ENCODE measurements at places on chromosomes 1 and 21.
A peak's percentile ranks its signal among the peaks of the same experiment; 100 is the strongest.

DNA sequence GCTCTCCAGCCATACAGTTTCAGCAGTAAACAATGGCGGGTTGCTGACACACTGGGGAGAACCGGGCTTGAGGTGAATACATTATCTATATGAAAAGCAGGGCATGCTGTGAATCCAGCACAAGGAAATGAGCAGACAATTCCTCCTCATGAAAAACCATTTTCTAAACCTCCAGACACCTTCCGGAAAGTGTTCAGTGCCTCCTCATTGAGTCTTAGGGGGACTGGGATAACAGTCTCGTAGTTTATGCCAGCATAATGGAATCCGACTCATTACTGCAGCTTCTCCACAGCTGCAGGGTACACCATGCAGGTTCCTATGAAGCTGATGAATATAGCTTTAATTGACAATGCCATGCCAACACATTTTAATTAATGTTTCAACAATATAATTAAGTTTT lies 284.1 kb downstream of the BACH1 start:
- no peak for DNase-seq

DNA sequence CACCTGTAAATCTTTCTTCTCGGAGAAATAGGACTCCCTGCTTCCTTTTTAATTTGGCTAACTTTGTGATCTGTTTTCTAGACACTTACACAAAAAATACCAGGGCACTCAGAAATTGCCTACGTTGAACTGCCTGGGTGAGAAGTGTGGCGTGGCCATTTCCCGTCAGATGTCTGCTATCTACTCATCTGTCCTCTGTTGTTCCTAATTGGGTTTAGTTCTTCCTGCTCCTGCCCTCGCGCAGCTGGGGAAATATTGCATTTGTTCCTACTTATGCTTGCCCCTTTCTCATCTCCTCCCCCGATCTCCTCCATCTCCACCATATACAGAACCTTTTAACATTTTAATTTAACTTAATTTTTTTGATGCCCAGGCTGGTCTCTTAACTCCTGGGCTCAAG lies 55.1 kb downstream of the CD58 start:
- peak; percentile 60 for DNase-seq

- DNase-seq = peak; percentile 4
These were observed 31.0 kb downstream of the TENT5C start for GRCh38 chr1:117636637-117637425.

- DNase-seq = no peak
These were observed 37.5 kb downstream of the EDN2 start for GRCh38 chr1:41446851-41447610.

- peak; percentile 99 for DNase-seq
These were observed 53.3 kb downstream of the NENF start for GRCh38 chr1:212485913-212486618.

DNA sequence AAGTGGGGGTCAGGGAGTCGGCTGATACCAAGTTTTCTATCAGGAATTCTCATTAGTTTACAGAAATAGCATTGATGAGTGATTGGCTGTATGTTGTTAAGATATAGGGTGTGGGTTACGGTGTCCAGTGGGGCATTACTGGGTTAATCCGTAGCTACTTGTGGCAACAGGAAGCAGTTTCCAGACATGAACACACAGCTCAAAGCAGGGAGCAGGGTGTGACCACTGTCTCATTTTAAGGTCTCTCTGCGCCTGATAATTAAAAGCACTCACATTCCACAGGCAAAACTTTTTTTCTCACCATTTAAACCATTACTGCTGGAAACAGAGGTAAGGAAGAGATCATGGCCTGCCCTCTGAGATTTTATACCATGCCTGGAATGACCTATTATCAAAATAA lies 114.9 kb downstream of the SIK1 start:
- DNase-seq = no peak

GRCh38 chr1:65343286-65343685 lies 33.9 kb downstream of the DNAJC6 start:
- peak; percentile 58 for DNase-seq

DNA sequence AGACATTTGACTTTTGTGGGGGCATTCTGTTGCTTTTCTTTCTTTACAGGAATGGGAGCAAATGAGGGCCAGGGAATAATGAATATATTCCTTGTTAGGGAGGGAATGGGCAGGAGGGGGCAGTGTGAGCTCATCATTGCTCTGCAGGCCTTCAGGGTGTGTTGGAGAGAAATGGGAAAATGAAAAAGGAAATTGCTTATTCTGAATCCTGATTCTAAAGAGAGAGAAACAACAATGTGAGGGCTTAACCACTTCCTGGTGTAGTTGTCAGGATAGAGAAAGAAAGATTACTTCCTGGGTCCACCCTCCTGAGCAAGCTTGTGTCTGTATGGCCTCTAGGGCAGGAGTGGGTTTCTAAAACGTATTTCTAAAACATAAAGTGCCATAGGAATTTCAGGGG lies 28.3 kb downstream of the VANGL2 start:
- DNase-seq = peak; percentile 90

- no peak for DNase-seq
These were observed 17.1 kb downstream of the ATP5PF start for GRCh38 chr21:25717491-25718147.

- DNase-seq = peak; percentile 87
These were observed 27.1 kb upstream of the C1orf105 start for GRCh38 chr1:172393354-172393753.

GRCh38 chr1:178509414-178510007 lies 3.4 kb upstream of the TEX35 start:
- no peak for DNase-seq

- no peak for DNase-seq
These were observed 143.2 kb downstream of the PBX1 start for GRCh38 chr1:164702216-164702615.

GRCh38 chr21:41228006-41228370 lies 60.0 kb downstream of the BACE2 start:
- no peak for DNase-seq

GRCh38 chr1:183932412-183932811 lies 105.1 kb downstream of the COLGALT2 start:
- no peak for DNase-seq

- DNase-seq = no peak
These were observed 39.5 kb downstream of the TMEM200B start for GRCh38 chr1:29084196-29084521.

Measured in inflammatory macrophage treated with lipopolysaccharide for 4 hours (primary cell).